ENCODE measurements at places on chromosomes 13 and 19. TPM values are rescaled to one million over a fixed set of nuclear protein-coding genes. Genes with fewer than 3 reads are reported as not detected.

GRCh38 chr13:114151565-114152284 lies 19.3 kb upstream of the RASA3 start:
- H3K27me3 ChIP-seq, result no peaks in the 10 kb centered on the region
- no peak overlapping the region for H3K4me3 ChIP-seq
- no peaks in the 10 kb centered on the region for H3K36me3 ChIP-seq
- H3K4me1 ChIP-seq, result no peaks in the 10 kb centered on the region

GRCh38 chr19:1028062-1028926 lies 1.9 kb downstream of the CNN2 start:
- peaks cover 5% of the 10 kb centered on the region for H3K4me1 ChIP-seq
- peak overlapping the region; percentile 99 for H3K27ac ChIP-seq
- no peaks in the 10 kb centered on the region for H3K36me3 ChIP-seq
- H3K4me3 ChIP-seq, result peak overlapping the region; percentile 100

DNA sequence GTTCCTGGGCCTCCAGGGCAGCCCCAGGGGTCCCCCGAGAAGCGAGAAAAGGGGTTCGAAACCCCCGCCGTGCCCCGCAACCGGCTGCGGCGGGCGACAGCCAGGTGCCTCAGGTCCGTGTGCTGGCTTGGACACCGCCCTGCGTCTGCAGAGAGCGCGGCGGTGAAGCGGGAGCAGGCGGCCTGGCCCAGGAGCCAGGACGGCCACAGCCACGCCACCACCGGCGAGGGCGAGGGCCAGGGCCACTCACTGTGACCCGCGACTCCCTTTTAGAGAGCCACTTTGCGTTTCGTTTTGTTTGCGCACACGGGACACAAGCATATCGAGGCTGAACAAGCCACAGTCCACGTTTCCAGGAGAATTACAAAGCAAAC lies 110.4 kb downstream of the CRYL1 start:
- no peaks in the 10 kb centered on the region for H3K27me3 ChIP-seq
- no peak overlapping the region for H3K4me3 ChIP-seq
- no peaks in the 10 kb centered on the region for H3K4me1 ChIP-seq
- H3K36me3 ChIP-seq, result no peaks in the 10 kb centered on the region

DNA sequence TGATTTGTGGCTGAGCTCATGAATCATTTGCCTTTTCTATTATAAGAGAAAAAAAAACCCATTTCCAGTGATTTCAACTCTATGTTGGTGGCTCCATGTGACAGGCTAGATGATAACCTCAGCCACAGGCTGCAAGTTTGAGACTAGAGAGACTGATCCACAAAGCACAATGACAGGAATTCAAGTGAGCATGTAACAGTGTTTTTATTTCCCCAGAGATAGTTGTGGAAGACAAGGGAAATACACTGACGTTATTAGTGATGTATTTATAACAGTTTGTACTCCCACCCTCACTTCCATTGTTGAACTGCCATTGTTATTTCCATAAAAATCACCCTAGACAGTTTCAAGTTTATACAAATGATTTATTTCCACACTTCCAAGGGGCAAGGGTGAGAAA lies 27.9 kb upstream of the EDNRB start:
- no peaks in the 10 kb centered on the region for H3K36me3 ChIP-seq
- H3K4me3 ChIP-seq, result no peak overlapping the region
- no peaks in the 10 kb centered on the region for H3K27me3 ChIP-seq
- H3K4me1 ChIP-seq, result no peaks in the 10 kb centered on the region
- no peak for DNase-seq
- H3K27ac ChIP-seq, result no peak overlapping the region

GRCh38 chr13:73074014-73074413 lies 15.2 kb downstream of the KLF5 start:
- peak overlapping the region; percentile 35 for H3K27ac ChIP-seq
- no peaks in the 10 kb centered on the region for H3K4me1 ChIP-seq
- H3K4me3 ChIP-seq, result no peak overlapping the region

GRCh38 chr19:4375164-4376027 lies 25.0 kb downstream of the SH3GL1 start:
- peaks cover 32% of the 10 kb centered on the region for H3K4me1 ChIP-seq
- DNase-seq, result peak; percentile 77
- peak overlapping the region; percentile 26 for H3K4me3 ChIP-seq
- no peaks in the 10 kb centered on the region for H3K36me3 ChIP-seq
- no peaks in the 10 kb centered on the region for H3K27me3 ChIP-seq
- peak overlapping the region; percentile 88 for H3K27ac ChIP-seq

CCDC159 gene
- total RNA-seq, result 8.6 TPM

CCNA1 gene
- total RNA-seq, result 2.3 TPM

- H3K4me1 ChIP-seq, result no peaks in the 10 kb centered on the region
- H3K4me3 ChIP-seq, result no peak overlapping the region
- no peak overlapping the region for H3K27ac ChIP-seq
- peak; percentile 36 for DNase-seq
Measured at GRCh38 chr13:25114220-25114619, 18.3 kb downstream of the PABPC3 start.

DNA sequence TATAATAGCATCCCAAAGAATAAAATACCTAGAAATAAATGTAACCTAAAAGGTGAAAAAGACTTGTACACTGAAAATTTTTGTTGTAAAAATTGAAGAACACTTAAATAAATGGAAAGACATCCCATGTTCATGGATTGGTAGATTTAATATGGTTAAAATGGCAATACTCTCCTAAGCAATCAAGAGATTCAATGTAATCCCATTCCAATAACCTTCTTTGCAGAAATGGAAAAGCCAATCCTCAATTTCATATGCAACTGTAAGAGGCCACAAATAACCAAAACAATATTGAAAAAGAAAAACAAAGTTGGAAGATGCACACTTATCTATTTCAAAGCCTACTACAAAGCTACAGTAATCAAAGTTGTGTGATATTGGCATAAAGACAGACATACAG lies 17.7 kb downstream of the DZIP1 start:
- H3K36me3 ChIP-seq, result no peaks in the 10 kb centered on the region
- no peak for DNase-seq
- no peaks in the 10 kb centered on the region for H3K27me3 ChIP-seq
- no peak overlapping the region for H3K27ac ChIP-seq

GRCh38 chr13:20128459-20128931 lies 32.4 kb downstream of the GJA3 start:
- peak overlapping the region; percentile 88 for H3K27ac ChIP-seq
- no peaks in the 10 kb centered on the region for H3K36me3 ChIP-seq
- peaks cover 2% of the 10 kb centered on the region for H3K27me3 ChIP-seq

DNA sequence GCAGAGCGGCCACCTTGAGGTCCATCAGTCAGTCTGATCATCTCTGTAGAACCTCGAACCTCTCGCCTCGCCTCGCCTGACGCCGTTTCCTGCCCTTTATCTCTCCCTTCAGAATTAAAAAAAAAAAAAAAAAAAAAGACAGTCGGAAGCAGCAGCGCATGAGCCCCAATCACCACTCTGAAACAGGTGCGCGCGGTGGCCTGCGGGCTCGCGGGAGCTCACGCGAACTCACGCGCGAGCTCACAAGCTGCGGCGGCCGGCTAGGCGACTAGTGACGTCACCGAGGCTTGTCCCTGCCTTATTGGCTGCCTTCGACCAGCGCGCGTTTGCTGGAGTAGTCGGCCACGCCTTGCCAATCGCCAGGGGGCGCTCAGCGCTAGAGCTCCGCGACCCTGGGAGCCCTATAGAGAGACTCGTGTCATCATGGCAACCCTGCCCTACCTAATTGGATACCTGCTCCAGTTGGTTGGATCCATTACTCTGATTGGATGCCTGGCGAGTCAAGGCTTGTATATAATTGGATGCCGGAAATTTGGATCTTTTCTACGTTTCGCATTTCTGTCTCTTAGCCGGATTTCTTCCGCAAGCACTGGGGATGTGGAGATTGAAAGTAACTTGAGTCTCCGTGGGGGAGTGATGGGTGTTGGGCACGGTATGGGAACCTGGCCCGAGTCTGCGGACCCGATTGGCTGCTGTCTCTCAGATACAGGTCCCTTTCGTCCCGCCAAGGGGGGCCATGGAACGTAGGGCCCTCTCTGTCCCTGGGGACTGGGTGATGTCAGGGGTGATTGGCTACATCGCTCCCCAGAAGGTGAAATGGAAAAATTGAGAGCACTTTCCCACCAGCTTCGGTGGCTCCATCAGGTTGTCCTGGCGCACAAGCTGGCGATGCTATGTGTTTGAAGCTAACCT lies 31.6 kb downstream of the SYT3 start:
- no peaks in the 10 kb centered on the region for H3K36me3 ChIP-seq
- DNase-seq, result peak; percentile 60
- no peak overlapping the region for H3K27ac ChIP-seq
- no peaks in the 10 kb centered on the region for H3K4me1 ChIP-seq
- H3K4me3 ChIP-seq, result no peak overlapping the region
- peaks cover 21% of the 10 kb centered on the region for H3K27me3 ChIP-seq

DNA sequence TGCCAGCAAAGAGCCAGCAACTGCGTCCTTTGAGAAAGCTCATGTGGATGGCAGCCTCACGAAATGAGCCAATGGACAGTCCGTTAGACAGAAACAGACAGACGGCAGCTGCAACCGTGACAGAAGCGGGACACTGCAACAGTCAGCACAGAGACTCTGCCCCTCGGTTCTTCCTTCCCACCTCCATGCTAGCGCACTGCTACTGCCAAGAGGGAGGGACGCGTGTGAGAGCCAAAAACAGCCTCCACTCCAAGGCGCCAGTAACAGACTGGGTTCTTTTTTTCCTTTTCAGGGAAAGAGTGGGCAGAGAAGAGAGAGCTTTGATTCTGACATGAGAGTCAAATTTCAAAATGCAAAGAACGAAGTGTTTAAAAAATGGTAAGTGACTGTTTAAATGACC lies 77.5 kb downstream of the SERP2 start:
- no peaks in the 10 kb centered on the region for H3K27me3 ChIP-seq
- H3K27ac ChIP-seq, result no peak overlapping the region
- H3K4me3 ChIP-seq, result no peak overlapping the region
- H3K4me1 ChIP-seq, result no peaks in the 10 kb centered on the region

GRCh38 chr13:25702386-25702785 lies 330.6 kb downstream of the ATP8A2 start:
- no peaks in the 10 kb centered on the region for H3K36me3 ChIP-seq
- no peak for DNase-seq
- H3K4me1 ChIP-seq, result no peaks in the 10 kb centered on the region

DNA sequence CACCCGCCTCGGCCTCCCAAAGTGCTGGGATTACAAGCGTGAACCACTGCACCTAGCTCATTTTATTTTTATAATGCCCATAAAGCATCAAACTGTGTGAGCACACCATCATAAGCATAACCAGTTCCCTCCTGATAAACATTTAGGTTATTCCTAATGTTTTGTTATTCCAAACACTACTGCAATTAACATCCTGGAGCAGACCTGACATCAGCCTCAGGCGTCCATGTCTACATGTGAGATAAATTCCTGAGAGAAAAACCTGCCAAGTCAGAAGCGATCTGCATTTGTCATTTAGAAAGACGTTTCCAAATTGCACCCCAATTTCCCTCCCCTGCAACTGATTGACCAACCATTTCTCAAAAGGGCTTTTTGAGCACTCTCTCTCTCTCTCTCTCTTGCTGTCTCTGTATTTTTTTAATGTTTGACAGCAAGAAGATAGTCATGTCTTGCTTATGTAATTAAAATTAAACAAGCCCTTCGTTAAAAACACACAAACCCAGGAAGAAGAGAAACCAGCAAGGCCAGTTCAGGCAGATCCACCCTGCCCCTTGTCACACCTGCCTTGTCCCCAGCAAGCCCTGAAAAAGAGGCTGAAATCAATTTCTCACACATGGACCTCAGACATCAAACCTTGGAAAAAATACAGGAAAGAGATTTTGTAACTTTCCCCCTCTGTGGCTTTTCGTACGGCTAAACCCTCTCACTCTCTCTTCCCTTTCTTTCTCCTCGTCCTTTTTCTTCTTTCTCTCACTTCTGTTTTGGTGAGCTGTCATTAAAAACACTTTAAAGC lies 9.9 kb downstream of the LYPD3 start:
- no peak for DNase-seq
- peak overlapping the region; percentile 84 for H3K27ac ChIP-seq
- no peaks in the 10 kb centered on the region for H3K27me3 ChIP-seq
- peak overlapping the region; percentile 7 for H3K4me3 ChIP-seq
- no peaks in the 10 kb centered on the region for H3K36me3 ChIP-seq

- H3K4me3 ChIP-seq, result no peak overlapping the region
- H3K4me1 ChIP-seq, result no peaks in the 10 kb centered on the region
- H3K36me3 ChIP-seq, result no peaks in the 10 kb centered on the region
- no peaks in the 10 kb centered on the region for H3K27me3 ChIP-seq
Measured at GRCh38 chr19:44662691-44663385, 8.4 kb upstream of the CEACAM19 start.

SIGLEC8 gene
- total RNA-seq, result 0.80 TPM

OR7A5 gene
- 1.3 TPM for total RNA-seq

GRCh38 chr19:51743405-51743804 lies 8.3 kb downstream of the FPR1 start:
- no peak overlapping the region for H3K27ac ChIP-seq
- H3K36me3 ChIP-seq, result no peaks in the 10 kb centered on the region
- peaks cover 10% of the 10 kb centered on the region for H3K27me3 ChIP-seq
- DNase-seq, result no peak
- no peaks in the 10 kb centered on the region for H3K4me1 ChIP-seq

LILRB4 gene
- total RNA-seq, result 1.3 TPM

DNA sequence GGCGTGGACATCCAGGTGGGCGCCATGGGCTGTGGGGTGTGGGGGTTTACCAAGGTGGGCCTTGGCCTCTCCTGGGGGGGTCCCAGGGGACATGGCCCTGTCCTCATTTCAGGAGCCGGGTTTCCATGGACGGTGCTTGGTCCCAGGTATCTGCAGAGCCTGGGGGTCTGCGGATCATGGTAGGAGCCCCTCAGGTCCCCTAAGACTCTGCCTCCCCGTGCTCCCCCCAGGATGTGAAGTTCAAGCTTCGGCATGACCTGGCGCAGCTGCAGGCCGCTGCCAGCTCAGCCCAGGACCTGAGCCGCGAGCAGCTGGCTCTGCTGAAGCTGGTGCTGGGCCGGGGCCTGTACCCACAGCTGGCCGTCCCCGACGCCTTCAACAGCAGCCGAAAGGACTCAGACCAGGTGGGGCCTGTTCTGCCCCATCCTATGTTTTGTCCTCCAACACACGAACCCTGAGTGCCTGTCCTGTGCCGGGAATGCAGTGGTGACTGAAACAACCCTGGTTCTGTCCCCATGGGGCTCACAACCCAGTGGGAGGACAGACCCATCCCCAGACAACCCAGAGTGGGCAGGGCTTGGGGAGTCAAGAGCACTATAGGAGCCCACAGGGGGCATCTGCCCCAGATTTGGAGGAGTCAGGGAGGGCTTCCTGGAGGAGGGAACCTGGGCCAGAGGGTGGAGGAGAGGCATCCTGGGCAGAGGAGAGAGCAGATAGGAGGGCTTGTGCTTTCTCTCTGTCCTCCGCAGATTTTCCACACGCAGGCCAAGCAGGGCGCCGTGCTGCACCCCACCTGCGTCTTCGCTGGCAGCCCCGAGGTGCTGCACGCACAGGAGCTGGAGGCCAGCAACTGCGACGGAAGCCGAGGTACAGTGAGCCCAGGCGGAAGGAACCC lies 26.8 kb downstream of the DHX34 start:
- peaks cover 26% of the 10 kb centered on the region for H3K36me3 ChIP-seq
- H3K27ac ChIP-seq, result no peak overlapping the region
- no peaks in the 10 kb centered on the region for H3K27me3 ChIP-seq
- no peak for DNase-seq

PSG11 gene
- total RNA-seq, result not detected
